ENCODE measurements at places on chromosomes 16 and 17.

GRCh38 chr17:68302066-68302564 lies 10.8 kb downstream of the ARSG start:
- no peak for DNase-seq

DNA sequence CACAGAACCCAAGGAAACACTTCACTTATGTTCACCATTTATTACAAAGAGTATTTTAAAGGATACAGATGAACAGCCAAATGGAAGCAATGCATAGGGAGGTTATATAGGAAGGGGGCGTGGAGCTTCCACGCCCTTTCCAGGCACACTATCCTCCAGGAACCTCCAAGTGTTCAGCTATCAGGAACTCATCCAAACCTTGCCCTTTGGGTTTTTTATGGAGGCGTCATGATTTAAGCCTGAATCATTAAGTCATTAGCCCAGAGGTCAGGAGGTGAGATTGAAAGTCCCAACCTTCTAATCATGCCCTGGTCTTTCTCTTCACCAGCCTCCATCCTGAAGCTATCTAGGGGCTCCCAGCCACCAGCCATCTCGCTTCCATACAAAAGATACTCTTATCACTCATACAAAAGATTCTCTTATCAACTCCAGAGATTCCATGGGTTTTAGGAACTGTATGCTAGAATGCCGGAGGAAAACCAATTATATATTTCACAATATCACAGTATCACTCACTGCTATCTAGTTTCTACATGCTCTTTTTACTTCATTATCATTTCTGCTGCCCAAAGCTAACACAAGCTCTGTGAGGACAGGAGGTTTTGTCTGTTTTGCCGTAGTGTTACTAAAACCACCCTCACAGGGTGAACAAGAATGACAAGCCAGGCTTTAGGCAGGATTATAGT lies 213.4 kb downstream of the SLC39A11 start:
- DNase-seq, result no peak

DNA sequence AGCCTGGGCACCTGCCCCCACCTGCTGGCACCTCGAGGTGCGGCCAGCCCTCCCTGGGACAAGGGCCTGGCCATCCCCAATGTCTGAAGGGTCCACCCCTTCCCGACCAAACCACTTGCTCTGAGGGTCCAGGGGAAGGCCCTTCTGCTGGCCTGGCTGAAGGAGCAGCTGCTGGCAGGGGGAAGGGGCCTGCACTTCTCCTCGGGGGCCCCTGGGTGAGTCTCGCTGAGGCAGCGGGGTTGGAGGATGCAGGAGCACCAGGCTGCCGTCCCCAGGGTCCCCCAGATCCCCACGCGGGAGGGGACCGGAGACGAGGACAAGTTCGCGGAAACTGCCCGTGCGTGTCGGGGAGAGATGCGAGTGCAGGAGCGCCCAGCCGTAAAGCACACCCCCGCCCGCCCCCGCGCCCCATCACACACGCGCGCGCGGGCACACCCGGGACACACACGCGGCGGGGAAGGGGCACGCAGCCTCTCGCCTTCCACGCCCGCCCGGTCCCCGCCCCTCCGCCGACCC lies 725 bp upstream of the CACNA1H start:
- peak; percentile 17 for DNase-seq

DNA sequence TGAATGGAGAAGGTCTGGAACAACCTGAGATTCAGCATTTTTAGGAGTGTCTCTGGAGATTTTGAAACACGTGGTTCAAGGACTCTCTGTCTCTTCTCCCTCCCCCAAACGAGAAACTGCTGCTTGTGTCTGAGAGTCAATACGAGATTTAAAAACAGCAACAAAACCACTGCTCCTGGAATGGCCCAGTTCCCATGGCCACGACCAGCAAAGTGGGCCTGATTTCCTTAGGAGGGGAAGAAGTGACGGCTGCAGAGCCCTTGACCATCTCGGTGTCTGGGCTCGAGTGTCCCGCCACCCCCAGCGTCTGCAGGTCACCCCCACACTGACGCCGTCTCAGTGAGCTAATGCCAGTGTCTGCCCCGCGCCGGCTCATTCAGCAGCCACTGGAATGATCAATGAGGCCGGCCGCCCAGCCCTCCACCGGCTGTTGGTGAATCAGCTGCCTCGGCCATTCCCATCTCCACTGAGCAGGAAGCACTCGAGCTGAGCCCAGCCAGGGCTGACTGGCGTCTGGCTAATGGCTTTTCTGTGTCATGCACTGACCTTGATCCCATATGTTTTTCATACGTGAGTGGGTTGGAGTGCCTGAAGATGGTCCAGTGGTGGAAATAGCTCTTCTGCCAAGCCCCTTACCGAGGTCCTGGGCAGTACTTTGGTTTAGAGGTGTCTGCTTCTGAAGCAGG lies 151.8 kb downstream of the PITPNC1 start:
- no peak for DNase-seq

DNA sequence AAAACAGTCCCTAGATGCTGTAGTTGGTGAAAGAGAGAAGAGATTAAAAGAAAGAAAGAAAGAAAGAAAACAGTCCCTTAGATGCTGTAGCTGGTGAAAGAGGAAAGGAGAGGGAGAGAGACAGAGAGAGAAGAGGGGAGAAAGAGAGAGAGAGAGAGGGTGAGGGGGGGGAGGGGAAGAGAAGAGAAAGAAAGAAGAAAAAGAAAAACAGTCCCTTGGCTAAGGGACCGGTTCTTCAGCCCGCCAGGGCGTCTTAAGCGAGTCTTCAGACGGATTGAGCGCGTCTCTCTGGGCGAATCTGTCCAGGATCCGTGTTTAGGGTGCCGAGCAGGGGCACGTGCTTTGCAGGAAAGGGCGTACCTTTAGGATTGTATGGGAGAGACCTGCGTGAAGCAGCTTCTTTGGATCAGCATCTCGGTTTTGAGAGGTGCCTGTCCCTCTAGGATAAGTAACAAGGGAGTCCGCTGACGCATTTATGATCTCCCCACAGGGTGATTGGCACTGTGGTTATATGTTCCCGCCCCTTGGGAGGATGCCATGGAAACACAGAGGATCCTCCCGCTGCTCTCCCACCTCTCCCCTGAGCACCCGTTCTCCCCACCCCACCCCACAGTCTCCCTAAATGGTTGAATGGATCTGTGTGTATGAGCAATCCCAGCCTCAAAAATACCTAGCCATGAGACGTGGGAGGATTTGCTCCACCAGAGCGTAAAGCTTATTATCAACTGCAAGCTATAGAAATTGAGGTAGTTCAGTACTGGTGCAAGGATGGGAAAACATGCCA lies 16.7 kb downstream of the GNGT2 start:
- no peak for DNase-seq

DNA sequence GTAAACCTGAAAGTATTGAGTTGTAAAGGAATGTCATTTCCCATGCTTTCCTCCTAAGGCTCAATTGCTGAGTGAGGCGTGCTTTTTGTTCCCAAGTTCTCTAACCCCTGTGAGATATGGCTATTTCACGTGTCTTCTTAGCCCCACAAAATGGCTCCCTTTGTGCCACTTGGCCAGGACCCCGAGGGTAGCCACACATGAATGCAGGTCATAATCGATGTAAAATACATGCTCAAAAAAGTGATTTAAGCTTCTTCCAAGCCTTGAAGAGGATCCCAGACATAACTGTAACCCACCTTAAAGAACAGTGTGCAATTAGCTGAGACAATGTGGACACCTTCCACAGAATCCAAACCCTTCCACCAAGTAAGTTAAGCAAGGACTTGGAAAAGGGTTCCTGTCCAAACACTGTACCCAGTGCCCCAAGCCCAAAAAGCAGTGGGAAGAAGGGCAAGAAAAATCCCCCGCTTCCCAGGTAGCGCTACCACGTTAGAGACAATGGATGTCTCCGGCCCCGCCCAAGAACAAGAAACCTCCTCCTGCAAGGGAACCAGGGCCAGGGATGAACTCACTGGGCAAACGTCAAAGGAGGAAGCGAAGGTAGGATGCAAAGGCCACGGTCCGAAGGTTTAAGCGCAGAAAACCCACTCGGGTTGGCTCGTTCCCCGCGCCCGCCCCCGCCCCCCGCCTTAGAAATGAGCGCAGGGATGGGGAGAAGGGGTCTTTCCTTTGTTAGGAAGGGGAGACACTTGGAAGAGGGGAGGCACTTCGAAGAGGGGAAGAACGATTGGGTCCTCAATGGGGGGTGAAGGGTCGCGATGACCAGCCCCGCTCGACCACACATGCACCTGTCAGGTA lies 1.2 kb downstream of the JPT1 start:
- DNase-seq, result no peak

DNA sequence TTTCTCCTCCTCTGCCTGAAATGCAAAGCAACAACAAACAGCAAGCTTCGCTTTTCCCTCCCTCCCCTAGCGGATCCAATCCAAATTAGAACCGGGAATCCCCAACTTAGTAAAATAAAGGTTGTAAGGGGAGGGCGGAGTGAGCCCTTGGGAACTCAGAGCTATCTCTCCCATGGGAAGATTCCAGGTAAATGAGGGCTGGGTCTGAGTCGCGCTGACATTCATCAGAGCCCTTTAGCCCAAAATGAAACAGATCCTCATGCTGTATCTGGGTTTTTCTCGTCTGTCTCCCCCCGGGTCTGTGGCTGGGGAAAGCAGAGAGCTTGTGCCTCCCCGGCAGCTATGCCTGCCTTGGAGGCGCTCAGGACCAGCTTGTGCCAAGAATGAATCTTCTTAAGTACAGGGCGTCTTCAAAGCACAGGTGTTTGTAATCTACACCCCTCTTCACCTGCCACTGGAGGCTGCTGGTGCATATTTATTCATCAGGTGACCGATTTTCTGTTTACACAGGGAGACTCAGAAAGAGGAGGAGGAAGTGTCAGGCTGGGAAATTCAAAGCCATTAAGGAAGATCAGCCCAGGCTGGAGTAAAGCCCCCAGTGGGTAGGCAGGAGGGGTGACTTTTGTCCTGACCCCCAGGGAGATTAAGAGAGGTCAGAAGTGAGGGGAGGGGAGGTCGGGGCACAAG lies 55.0 kb upstream of the GSE1 start:
- DNase-seq, result no peak

GRCh38 chr16:28130099-28131088 lies 66.9 kb upstream of the GSG1L start:
- DNase-seq, result no peak

GRCh38 chr16:70396246-70396904 lies 42.5 kb downstream of the ST3GAL2 start:
- DNase-seq, result no peak

- no peak for DNase-seq
Measured at GRCh38 chr17:81419319-81419885, 24.1 kb downstream of the BAHCC1 start.

DNA sequence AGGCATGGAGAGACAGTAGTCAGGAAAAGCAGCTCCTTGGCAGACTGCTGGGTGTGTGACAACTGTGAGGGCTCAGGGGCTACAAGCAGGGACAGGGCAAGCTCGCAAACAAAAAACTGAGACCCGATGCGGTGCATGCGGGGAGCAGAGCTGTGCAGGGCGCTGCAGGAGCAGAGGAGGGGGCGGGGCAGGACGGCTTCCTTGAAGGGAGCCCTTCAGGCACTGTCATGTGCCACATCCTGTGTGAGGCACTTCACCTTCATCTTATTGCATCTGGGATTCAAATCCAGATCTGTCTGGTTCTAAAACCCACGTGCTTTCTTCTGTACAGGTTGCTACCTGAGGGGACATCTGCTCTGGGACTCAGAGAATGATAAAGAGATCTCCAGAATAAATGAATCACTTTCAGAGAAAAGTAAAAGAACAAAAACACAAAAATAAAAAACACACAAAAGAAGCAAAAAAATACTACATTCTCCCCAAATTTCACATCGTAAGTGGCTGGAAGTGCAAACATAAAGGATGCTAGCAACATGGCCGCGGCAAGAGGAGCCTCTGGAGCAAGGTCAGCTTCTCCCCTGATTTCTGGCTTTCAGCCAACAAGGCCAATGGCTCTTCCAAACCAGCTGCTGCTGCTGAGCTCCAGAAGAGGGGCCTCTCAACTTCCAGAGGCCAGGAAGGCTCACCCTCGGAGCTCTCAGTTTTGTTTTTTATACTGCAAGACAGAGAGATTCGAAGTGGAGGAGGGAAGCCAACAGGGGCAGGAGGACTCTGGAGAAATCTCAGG lies 14.2 kb downstream of the LYRM9 start:
- no peak for DNase-seq

DNA sequence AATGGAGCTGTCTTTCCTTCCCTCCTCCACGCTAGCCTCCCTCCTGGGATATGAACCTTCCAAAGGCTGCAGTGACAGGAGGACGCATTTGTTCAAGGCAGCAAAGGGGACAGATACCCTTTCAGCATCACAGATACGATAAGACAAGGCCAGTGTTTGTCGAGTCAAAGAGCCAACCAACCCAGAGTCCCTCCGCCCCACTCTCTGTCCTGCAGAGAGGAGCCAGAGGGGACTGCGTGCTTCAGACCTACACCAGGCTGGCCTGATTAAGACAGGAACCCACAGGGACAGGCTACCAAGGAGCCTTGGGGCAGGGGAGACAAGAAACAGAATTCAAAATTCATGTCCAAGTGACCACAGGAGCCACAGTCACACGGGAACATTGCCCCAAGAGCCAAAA lies 72.6 kb upstream of the CDH5 start:
- no peak for DNase-seq

DNA sequence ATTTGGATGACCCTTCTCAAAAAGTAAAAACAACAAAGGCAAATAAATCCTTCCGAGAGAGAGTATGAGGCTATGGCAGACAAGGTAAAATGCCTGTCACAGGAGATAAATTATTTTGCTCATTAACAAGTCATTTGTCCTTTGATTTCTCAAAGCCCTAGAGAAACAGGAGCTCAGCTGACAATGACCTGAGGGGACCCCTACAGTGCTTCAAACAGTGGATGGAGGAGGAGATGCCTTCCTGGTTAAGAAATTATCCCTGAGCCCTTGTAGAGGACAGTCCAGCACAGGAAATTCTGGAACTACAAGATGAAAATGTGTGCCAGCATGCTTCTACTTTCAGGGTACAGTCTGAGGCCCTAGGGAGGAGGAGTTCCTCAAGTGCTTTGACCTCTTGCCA lies 24.0 kb upstream of the RHBDL3 start:
- DNase-seq, result no peak

DNA sequence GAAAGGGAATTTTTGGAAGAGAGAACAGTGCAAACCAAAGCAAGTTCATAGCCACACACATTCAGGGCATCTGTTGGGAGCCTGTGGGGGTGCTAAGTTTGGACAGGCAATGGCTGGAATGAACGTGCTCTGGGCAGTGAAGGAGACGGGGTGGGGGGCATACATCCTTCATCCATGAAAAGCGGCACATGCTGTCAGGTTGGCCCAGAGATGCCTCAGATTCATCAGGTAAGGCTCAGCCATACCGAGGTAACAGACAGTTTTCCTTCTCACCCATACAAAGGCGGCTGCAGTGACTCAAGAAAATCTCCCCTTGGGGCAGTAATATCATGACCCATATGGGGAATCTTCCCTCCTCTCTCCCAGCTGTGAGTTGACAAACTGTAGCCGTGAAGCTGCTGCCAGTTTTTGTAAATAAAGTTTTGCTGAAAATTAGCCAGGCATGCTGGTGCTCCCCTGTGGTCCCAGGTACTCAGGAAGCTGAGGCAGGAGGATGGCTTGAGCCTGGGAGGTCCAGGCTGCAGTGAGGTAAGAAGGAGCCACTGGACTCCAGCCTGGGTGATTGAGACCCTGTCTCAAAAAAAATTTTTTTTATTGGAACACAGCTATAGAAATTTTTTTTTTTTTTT lies 9.2 kb upstream of the UBALD2 start:
- DNase-seq, result no peak

GRCh38 chr17:82021107-82021899 lies 1.4 kb downstream of the CENPX start:
- DNase-seq, result no peak

- no peak for DNase-seq
Measured at GRCh38 chr16:67814567-67814966, 7.9 kb downstream of the TSNAXIP1 start.

GRCh38 chr17:61480414-61480807 lies 28.2 kb downstream of the TBX4 start:
- DNase-seq, result no peak

- no peak for DNase-seq
Measured at GRCh38 chr16:68715471-68715870, 21.6 kb upstream of the CDH1 start.
